Activated CD4-positive, alpha-beta T cell treated with anti-CD3 and anti-CD28 coated beads for 1 hour (primary cell): ENCODE measurements at places on chromosomes 3 and 15.

DNA sequence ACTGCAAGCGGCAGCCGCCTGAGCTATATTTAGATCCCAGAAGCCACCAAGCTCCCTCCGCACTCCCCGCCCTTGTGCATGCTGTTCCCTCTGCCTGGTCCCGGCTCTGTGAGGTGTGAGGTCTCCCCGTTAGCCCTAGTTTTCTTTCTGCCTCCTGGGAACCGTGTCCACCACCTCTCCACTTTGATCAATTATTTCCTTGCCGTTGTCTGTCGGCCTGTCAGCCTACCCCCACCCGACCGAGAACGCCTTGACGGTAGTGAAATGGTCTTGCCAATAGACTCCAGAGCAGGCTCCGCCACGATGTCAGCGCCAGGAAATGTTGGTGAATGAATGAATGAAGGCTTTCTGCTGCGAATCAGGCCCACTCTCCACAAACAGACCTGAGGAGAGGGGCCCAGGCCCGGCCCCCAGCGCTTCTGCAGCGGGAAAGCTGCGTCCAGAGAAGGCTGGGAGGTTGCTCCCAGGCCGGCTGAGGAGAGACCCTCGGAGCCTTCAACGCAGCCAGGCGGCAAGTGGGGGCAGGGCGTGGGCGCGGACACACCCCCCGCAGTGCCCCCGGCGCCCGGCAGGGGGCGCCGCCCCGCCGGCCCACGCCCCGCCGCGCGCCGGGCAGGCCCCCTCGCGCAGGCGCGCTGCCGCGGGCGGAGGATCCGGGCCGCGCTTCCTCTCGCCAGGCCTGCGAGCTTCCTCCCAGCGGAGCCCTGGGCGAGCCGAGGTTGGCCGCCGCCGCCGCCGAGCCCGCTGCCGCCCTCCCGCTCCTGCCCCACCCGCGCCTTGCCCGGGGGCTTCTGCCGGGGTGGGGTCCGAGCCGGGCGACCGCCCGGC lies at the start of gene CSK:
TSS of gene CSK (plus strand) at position 650 of the 828 bp plus-strand sequence. CDS start 16,218 bp downstream, outside the sequence.
- DNase-seq, result peak; percentile 69

GRCh38 chr15:99439524-99439835 lies 126.3 kb upstream of the MEF2A start:
- DNase-seq, result no peak

- DNase-seq, result no peak
Measured at GRCh38 chr3:150216041-150216811, 191.9 kb upstream of the TSC22D2 start.

- DNase-seq, result no peak
Measured at GRCh38 chr15:93245661-93246042, 156.6 kb upstream of the RGMA start.

DNA sequence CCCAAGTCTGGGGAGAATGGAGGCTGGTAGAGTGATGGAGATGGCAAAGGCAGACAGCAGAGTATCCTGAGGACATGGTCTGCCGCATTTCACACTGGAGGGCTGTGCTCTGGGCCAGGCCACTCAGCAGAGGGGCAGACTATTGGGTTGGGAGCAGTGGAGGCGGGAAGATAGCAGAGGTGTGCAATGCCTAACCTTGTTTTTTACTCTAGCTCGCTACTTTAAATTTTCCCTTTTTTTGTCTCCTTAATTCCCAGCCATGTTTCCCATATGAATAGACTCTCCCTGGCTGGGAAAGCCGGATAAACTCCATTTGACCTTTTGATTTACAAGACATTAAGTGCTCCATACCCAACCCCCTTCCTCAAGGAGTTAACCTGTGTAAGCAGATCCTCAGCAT lies 33.5 kb upstream of the ST6GAL1 start:
- DNase-seq, result no peak

DNA sequence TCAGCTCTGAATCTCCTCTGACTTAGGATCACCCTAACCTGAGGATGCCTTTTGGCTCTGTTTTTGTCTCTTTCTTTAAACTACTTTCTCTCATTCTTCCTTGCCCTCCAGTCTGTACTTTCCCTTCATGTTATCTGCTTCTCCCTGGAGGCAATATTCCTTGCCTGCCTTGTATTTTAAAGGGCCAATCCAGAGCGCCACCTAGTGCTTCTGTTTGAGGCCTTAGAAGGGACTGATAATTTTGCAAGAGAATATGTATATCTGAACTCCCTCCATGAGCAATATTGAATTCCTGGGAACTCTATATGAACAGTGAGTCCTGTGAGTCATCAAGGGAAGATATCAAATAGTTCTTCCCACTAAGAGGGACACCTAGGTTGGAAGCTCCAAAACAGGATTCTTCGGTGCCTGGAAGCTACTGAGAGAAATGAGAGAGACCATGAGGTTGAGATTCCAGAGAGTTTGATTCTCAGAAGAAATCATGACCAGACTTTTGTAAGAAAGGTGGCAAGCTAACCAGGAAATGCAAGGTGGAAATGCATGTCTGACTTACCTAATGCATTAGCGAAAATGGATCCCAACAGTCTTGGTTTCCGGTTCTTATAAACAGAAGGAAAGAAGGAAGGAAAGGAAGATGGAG lies 203.8 kb upstream of the CD96 start:
- no peak for DNase-seq
